ENCODE measurements at places on chromosomes 5 and 9.

- no peak for DNase-seq
These were observed 21.9 kb downstream of the MOCS2 start for GRCh38 chr5:53087621-53088121.

GRCh38 chr5:78293851-78294247 is 649 bp downstream of the AP3B1 start:
- DNase-seq = no peak

GRCh38 chr5:180291943-180292831 is at the start of gene MAPK9:
Gene MAPK9, minus strand, starts transcription at chr5:180292083. Its CDS starts 11,522 bp downstream, at chr5:180280561.
- peak; percentile 86 for DNase-seq

GRCh38 chr9:19381656-19382055 is 1.6 kb upstream of the RPS6 start:
- DNase-seq = no peak

GRCh38 chr5:53407373-53407772 is 73.1 kb upstream of the FST start:
- DNase-seq = no peak

- DNase-seq = peak; percentile 74
These were observed 145.5 kb upstream of the MAP3K1 start for GRCh38 chr5:56669534-56670483.

GRCh38 chr5:118776755-118777154 is 211.6 kb downstream of the DTWD2 start:
- DNase-seq = no peak

DNA sequence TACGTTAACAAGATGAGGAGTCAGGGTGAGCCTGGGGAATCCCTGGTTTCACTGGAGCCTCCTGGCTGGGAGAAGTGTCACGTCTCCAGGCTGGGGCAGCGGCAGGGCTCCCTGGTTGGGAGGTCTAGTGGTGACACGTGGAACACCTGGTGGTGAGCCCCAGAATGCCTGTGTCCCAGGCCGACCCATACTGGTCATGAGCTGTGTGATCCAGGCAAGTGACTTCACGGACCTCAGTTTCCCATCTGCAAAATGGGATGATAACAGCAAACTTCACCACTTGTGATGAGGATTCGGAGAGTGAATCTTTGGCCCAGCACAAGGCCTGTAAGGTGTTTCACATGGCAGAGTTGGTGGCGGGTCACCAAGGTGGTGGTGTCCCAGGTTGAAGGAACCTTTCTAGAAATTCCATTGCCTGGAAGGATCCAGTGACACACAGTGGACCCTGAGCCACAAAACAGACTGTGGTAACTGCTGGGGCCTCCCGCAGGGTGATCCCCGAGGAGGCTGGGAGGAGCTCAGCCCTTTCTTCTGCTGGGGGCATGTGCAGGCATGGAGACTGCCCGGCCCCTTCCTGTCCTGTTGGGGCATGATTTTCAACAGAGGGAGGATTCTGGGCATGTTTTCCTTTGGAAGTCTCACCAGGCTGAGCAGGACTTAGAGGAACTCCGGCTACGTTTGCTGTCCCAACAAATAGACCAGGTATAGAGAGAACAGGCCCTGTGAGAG is 153.9 kb upstream of the IER5L start:
- DNase-seq = no peak

DNA sequence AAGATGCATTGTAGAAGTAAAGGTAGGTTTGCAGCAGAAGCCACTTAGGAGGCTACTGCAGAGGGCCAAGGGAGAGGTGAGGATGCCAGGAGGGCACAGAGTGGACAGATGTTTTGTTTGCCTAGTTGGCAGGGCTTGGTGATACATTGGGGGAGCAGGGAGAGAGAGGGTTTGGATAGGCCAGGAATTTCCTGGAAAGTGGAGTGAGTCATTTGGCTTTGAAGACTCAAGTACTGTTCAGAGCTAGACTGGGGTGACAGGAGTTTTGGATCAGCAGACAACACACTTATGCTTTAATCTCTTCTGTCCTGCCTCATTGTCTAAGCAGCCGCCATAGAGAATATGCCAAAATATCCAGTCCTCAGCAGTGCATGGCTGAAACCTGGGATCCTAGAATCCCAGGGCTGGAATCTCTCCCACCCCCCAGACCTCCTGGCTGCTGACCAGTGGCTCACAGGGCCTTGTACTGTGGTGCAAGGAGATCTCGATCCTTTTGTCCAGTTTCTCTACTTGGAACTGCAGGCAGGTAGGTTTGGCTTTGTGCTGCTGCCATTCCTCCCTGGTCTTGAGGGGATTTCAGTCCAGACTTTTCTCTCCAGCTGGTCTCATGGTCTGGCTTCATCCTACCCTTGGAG is 11.0 kb downstream of the TMEM268 start:
- DNase-seq = no peak

GRCh38 chr5:107418071-107418470 is 252.7 kb downstream of the EFNA5 start:
- no peak for DNase-seq

DNA sequence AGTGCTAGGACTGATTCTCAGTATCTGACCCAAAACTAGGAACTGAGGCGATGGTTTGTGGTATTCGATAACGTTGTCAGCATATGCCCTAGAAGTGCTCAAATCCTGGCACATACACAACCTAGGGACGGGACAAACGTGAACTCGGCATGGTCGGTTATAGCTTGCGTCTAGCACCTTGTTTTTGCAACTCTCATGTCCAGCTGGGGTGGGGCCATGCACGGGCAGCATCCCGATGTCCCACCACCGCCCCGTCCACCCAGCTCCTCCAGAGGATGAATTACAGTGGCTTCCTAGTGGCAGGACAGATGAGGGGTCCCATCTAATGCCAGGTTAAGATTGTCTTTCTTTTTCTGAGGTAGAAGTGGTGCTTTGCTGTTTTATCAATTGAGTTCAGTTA is 31.6 kb downstream of the PROP1 start:
- DNase-seq = no peak

GRCh38 chr9:130981002-130981755 is 27.8 kb upstream of the LAMC3 start:
- no peak for DNase-seq

GRCh38 chr9:112629671-112630485 is 88.0 kb downstream of the INIP start:
- no peak for DNase-seq

DNA sequence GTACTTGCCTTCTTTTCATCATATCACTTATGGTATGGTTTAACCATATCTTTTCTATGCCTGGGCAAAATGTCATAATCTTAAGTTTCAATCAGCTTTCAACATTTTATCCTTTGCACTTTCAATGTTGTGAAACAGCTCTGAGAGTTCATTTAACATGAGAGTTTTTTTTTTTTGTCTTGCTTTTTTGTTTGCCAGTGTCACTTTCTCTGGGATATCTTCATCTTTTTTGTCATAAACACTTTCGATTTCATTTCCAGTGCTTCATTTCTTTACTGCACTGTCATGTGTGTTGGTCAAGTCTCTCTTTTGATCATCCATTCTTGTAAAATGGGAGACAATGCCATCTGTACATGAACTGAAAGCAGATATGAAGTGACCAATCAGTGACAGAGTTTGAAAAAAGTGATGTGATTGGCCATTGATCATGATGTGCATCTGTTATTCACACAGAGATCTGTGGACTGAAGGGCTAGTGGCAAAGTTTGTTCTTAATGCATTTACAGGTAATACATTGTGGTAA is 7.5 kb upstream of the POU5F2 start:
- DNase-seq = no peak

- no peak for DNase-seq
These were observed 589 bp downstream of the CKS2 start for GRCh38 chr9:89311346-89312221.

- DNase-seq = no peak
These were observed 773.4 kb downstream of the BRINP1 start for GRCh38 chr9:118595719-118596305.

DNA sequence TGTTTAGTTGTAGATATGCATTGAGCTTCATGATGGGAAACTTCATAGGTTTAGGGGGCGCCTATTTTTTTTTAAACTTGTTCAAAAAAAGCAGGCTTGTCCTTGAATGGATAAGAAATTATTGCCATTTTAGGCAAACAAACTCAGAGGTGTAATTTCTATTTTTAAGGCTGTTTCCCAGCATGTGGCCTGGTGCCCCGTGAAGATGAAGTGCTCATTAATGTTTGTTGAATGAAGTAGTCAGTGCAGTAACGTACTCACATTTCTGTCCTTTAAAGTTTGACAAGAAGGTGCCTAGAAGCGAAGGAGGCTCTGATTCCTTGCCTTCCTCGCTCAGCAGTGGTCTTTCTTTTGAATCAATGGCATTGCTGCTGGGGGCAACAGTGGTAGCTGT is 54.3 kb downstream of the ZNF618 start:
- DNase-seq = no peak

GRCh38 chr5:124546643-124547042 is 199.8 kb downstream of the ZNF608 start:
- DNase-seq = no peak

DNA sequence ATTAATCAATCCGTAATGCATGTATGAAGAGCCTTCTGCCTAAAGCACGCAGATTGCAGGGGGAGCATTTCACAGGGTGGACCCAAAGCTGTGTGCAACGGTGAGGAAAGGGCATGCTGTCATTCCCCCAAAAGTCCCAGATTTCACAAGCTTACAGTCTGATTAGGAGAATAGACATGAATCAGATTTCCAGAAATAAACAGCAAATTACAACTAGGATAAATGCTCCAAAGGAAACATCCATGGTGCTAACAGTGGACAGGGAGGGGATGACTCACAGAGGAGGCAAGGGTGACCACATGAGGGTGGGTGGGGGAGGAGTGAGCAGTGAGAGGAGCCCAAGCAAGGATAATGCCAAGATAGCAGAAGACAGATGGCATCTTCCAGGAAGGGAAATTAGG is 258.4 kb upstream of the TAS2R1 start:
- DNase-seq = no peak

- no peak for DNase-seq
These were observed 131.4 kb downstream of the MRPL36 start for GRCh38 chr5:1668141-1668721.

DNA sequence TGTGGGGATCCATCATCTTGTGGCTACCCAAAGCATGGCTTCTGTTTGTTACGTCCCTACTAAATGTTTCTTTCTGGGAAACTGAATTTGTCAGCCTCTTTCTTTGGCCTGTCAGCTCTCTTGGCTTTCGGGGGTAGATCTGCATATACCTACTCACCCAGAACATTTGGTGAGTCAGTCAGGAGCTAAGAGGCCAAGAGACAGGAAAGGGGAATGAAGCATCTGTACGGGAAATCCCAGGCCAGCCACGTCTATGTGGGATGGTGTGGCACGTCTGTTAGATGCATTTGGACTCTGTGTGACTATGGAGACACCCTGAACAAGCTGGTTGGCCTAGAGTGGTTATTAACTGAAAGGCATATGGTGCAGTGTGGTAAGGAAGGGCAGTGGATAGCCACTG is 58.1 kb downstream of the CDO1 start:
- DNase-seq = no peak

GRCh38 chr5:158679221-158679641 is 420.5 kb downstream of the EBF1 start:
- DNase-seq = no peak

GRCh38 chr5:66929281-66929680 is 267.3 kb downstream of the CD180 start:
- no peak for DNase-seq

DNA sequence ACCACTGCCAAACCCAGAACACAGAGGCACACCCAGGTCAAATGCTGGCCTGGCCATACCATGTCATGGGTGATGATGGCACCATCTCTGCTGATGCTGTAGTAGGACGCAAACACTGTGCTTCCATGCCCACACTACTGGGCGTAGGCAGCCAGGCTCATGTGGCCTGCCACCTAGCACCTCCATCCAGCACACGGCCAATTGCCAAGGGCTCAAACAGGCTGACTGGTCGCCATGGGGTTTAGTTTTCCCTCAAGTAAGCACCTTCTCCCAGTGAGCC is 39.4 kb downstream of the BICD2 start:
- DNase-seq = no peak

DNA sequence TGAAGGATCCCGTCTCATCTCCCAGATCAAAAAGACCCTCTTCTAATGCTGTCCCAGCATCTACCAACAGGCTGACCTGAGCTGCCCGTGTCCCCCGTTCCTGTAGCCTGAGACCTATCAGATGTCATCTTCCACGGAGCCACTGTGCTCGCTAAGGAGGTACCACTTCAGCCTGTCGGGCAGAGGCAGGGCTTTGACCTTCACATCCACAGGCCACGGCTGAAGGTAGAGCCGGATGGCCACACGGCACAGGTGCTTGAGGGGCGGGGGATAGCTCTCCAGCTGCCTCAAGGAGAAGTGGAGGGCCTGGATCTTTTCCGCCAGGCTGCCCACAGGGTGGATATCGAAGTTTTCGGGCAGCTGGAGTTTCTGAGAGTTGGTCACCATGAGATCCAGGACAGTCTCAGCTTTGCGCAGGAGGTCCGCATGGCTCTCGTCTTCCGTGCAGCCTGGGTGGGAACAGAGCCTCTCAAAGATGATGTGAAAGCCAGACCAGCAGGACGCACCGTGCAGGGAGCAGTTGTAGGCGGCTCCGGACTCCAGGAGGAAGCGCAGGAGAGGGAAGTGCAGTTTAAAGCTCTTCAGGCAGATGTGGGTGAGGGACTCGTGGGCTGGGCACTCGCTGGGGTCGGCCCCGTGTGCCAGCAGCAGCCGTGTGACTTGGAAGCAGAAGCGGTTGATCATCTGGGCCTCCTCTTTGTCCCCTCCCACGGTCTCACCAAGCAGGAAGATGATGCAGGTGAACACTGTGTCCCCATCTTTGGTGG is 4.1 kb downstream of the ASB6 start:
- DNase-seq = no peak

- no peak for DNase-seq
These were observed 57.3 kb downstream of the CMYA5 start for GRCh38 chr5:79746642-79747569.

DNA sequence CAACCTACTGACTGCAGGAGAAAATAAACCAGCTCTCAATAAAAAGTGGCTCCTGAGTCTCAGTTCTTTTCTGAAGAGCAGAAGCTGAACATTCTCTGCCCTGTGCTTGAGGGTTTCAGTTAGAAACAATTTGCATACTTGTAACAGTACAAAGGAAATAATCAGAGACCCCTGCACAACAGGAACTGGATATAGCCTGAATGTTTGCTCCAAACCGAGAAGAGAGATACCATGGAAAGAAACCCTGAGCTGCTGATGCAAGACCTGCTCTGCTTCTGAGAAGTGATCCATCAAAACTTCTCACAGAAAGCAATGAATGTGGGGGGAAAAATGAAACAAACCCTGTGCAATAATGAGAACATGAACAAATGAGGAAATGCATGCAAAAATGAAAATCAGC is 592.9 kb downstream of the SEMA5A start:
- DNase-seq = no peak

DNA sequence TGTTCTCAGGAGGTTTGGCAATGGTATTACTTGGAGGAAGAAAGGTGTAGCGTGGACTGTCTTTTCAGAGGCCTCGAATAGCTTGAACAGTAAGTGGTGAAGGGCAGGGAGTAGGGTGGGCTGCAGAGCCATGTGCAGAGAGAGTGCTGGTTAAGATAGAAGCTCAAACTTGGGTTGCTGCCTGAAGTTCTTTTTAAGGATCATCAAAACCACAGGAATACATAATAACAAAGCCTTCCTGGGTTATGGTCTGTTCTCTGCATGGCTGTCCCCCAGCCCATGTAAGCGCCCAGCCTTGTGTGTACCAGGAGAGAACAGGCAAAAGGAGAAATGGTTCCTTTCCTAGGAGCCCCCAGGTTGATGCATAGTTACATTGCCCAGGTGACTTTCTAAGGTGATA is 43.9 kb downstream of the RCL1 start:
- DNase-seq = no peak

GRCh38 chr5:31408814-31409213 is 123.1 kb downstream of the DROSHA start:
- no peak for DNase-seq

- no peak for DNase-seq
These were observed 21.0 kb upstream of the CDKN2B start for GRCh38 chr9:22030101-22030598.
